ENCODE measurements at places on chromosomes 6 and 20. TPM values are rescaled to one million over a fixed set of nuclear protein-coding genes. Genes with fewer than 3 reads are reported as not detected.

The KCNG1 gene
- total RNA-seq, result 34.1 TPM

The VARS1 gene
- total RNA-seq, result 85.2 TPM

The MCHR2 gene
- not detected for total RNA-seq

The RALGAPB gene
- total RNA-seq, result 17.8 TPM

The OR2B6 gene
- not detected for total RNA-seq

The HCRTR2 gene
- not detected for total RNA-seq

The PRL gene
- total RNA-seq, result not detected

The GPR6 gene
- total RNA-seq, result not detected

The RAE1 gene
- 25.6 TPM for total RNA-seq

The APCDD1L gene
- 27.9 TPM for total RNA-seq

The TMEM74B gene
- not detected for total RNA-seq

The ZSCAN26 gene
- 9.8 TPM for total RNA-seq

The HLA-DRA gene
- not detected for total RNA-seq

The GSTA1 gene
- not detected for total RNA-seq

All from mesangial cell (primary cell).